ENCODE measurements at places on chromosomes 6 and 20. TPM values are rescaled to one million over a fixed set of nuclear protein-coding genes. Genes with fewer than 3 reads are reported as not detected.

AKIRIN2 gene
- 16.9 TPM for total RNA-seq

RAMACL gene
- total RNA-seq: 0.72 TPM

RIN2 gene
- 139 TPM for total RNA-seq

GPR6 gene
- not detected for total RNA-seq

HRH3 gene
- total RNA-seq: not detected

DEFB127 gene
- not detected for total RNA-seq

ZNF322 gene
- total RNA-seq: 11.6 TPM

LY6G6C gene
- total RNA-seq: not detected

FAM184A gene
- under 0.01 TPM for total RNA-seq

TP53INP2 gene
- 7.9 TPM for total RNA-seq

ADGRF1 gene
- 0.29 TPM for total RNA-seq

DBNDD2 gene
- total RNA-seq: 12.3 TPM

PPP1R3D gene
- 8.3 TPM for total RNA-seq

CLVS2 gene
- not detected for total RNA-seq

SLPI gene
- not detected for total RNA-seq

LY6G6F gene
- total RNA-seq: not detected

FRS3 gene
- 1.7 TPM for total RNA-seq

ISM1 gene
- not detected for total RNA-seq

MEP1A gene
- total RNA-seq: not detected

SLC4A11 gene
- total RNA-seq: 2.2 TPM

MAP7 gene
- 1.1 TPM for total RNA-seq

SAMHD1 gene
- 27.1 TPM for total RNA-seq

KCNQ2 gene
- total RNA-seq: not detected

SLC13A3 gene
- 4.6 TPM for total RNA-seq

SPEF1 gene
- total RNA-seq: 0.14 TPM

SEC63 gene
- total RNA-seq: 29.1 TPM

TM9SF4 gene
- total RNA-seq: 62.6 TPM

COL21A1 gene
- total RNA-seq: 0.14 TPM

TFB1M gene
- total RNA-seq: 32.5 TPM

RHAG gene
- not detected for total RNA-seq

UNC5CL gene
- total RNA-seq: not detected

MYLIP gene
- total RNA-seq: 14.9 TPM

CBLN4 gene
- total RNA-seq: not detected

SCUBE3 gene
- 0.22 TPM for total RNA-seq

SPINT4 gene
- total RNA-seq: not detected

PPIL4 gene
- 33.7 TPM for total RNA-seq

OR2H2 gene
- total RNA-seq: not detected

KCNK15 gene
- not detected for total RNA-seq

ZDHHC14 gene
- total RNA-seq: 1.1 TPM

TGIF2 gene
- 5.9 TPM for total RNA-seq

THBD gene
- total RNA-seq: 7.9 TPM

PTPRT gene
- not detected for total RNA-seq

GNRH2 gene
- total RNA-seq: not detected

TREM2 gene
- total RNA-seq: not detected

IL20RA gene
- total RNA-seq: not detected

SLC22A2 gene
- total RNA-seq: not detected

CDC25B gene
- 92.6 TPM for total RNA-seq

All from placental pericyte (primary cell).